HCT116 (cell line): ENCODE measurements at places on chromosomes 6 and 20.

GRCh38 chr20:25206548-25206947 lies 11.0 kb downstream of the ENTPD6 start:
- no peak for DNase-seq

DNA sequence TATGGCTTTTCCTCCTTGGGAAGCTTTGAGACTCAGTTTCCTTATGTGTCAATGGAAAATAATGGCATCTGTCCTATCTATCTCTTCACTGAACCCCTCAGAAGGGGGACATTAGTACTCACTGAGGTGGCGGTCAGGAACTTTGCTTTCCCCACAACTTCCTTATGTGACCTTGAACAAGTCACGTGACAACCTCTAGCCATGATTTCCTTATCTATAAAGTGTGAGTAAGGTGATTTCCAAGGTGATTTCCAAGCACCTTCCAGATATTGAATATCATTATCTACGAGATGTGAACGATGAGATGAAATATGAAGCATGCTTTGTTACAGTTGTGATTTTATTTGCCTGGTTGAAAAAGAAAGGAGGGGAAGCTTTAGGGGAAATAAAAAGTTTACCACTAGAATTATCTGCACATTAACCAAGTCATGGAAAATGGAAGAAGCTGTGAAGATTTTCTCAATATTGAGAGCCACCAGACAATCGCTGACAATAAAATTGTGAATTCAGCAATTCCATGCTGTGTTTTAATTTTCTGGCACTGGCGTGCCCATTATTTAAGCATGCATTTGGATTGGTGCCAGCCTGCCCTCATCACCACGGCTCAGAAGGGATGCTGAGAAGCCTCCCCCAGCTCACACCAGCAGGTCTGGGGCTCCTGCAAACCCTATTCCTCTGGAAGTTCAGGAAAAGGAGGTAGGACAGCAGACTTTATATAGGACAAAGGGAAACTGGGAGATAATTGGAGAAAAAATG lies 255.3 kb downstream of the CD83 start:
- no peak for DNase-seq

DNA sequence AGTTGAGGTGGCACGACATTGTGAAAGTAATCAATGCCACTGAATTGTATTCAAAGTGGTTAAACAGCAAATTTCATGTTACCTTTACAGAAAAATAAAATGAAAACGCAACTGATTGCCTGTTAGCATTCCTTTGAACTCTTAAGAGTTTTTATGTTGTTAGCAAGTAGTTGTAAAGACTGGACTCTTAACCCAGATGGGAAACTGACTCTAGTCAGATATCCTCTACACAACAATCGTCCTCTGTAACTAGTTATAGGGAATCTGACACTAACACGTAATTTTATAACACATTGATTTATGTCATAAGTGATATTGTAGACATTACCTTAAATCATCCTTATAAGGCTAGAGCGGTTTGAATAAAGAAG lies 3.0 kb upstream of the FBXO9 start:
- DNase-seq: no peak

DNA sequence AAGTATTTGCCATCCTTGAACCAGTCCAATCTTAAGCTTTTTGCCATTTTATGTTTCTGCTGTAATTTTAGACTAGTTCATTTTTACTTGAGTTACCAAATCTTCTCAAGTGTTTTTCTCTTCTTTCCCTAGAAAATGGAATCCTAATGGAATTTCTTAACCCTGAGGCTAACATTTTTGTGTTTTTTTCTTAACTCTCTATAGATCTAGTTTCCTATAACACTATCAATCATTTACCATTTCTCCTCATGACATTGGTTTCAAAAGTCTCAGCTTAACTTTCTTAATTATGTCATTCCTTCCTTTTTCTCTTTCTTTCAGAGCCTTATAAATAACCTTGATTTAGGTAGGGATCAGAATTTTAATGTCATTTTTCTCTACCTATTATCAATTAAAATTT lies 54.8 kb downstream of the SENP6 start:
- DNase-seq: no peak

DNA sequence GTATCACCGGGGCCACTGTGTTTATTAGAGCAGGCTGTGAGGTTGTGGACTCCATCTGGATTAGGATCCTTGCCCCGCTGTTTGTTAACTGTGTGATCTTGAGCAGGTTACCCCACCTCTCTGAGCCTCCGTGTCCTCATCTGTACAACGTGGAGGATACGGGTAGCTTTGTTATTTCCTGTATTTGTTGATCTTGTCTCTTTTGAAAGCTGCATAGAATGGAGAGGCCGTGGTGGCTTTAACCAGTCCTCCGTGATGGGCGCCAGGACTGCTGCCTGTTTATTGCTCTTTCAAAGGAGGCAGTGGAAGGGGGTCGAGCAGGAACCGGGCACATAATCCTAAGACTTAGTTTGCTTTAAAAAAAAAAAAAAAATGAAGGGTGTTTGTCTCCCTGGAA lies 22.9 kb downstream of the BCAS4 start:
- no peak for DNase-seq

DNA sequence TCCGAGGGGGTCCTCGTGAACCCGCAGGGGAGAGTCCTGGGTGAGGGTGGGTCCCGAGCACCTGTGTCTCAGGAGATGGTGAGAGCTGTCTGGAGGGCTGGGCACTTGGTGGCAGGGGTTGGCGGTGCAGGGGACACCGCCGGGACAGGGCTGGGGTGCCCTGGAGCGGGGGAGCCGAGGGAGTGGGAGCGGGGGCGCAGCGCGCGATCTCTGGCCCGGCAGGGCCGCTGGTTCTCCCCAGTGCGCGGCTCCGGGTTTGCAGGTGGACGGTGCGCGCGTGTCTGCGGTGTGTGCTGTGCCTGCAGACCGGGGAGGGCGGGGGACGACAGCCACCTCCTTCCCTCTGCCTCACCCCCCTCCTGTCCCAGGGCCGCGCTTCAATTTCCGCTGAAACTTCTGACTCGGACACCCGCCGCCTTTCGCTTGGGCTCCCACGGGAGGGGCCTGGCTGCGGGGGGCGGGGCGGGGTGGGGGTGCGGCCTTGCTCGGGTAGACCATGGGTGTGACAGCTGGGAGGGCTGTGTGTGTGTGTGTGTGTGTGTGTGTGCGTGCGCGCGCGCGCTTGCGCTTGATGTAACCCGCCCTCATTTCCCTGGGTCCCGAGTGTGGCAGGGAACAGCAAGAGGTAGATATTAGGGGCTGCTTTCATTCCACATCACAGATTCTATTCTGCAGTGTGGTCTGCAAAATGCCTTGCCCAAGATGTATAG lies 1.2 kb downstream of the TRIB3 start:
- peak; percentile 61 for DNase-seq

GRCh38 chr20:46132705-46133120 lies 14.6 kb downstream of the CD40 start:
- DNase-seq: peak; percentile 21

GRCh38 chr6:29705389-29706231 lies 17.6 kb upstream of the HLA-F start:
- DNase-seq: peak; percentile 48

DNA sequence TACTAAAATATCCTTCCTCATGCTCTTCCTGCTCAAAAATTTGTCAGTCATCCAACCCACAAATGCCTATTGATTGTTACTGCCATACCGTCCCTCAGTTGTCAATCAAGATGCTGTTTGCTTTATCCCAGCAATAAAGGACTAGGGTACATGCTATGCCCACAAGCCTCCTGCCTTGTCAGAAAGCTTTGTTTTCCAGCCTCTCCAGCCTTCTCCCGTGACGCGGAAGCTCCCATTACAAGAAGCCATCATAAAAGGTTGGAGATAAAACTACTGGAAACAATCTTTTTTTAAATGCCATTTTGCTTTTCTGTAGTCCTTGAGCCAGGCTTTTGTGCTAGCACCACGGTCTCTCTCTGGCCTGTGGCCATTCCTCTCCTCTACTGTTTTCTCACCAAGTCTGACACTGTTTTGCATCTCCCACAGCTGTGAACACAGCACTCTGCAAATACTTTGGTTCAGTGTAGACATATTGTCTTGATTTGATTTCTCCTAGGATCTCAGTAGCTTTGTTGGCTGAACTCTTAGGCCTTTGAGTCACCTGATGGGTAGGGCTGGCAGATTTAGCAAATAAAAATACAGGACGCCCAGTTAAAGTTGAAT lies 495.7 kb upstream of the JARID2 start:
- no peak for DNase-seq
